ENCODE measurements at places on chromosomes 6 and 20.
A peak's percentile ranks its signal among the peaks of the same experiment; 100 is the strongest.

- no peak for DNase-seq
Measured at GRCh38 chr6:1575210-1576041, 34.3 kb upstream of the FOXC1 start.

DNA sequence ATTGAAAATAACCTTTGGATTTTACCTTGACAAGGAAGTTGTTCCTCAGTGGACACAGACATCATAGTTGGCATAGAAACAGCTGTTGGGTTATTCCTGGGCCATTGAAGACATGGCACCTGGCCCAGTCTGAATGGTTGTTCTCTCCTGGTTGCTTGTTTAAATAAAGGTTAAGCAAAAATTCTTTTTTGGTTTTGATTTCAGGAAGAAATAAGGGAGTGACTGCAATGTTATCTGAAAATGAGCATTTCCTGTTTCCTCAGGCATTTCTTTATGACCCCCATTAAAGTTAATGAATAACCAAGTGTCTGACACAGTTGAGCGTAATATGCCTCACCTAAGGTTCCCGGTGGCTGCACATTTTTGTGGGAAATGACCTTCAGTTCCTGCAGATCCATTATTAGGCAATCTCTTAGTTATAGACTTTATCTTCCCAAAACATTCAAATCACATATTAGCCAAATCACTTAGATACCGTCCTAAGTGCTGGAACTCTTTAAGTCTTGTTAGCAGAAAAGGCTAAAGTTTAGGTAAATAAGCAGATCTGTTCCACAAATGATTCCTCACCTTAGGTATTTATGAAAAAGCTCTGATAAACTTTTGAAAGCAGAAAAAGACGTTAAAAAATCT is 648.7 kb upstream of the FLRT3 start:
- DNase-seq = no peak

- no peak for DNase-seq
Measured at GRCh38 chr6:44415873-44416502, 28.5 kb downstream of the CDC5L start.

DNA sequence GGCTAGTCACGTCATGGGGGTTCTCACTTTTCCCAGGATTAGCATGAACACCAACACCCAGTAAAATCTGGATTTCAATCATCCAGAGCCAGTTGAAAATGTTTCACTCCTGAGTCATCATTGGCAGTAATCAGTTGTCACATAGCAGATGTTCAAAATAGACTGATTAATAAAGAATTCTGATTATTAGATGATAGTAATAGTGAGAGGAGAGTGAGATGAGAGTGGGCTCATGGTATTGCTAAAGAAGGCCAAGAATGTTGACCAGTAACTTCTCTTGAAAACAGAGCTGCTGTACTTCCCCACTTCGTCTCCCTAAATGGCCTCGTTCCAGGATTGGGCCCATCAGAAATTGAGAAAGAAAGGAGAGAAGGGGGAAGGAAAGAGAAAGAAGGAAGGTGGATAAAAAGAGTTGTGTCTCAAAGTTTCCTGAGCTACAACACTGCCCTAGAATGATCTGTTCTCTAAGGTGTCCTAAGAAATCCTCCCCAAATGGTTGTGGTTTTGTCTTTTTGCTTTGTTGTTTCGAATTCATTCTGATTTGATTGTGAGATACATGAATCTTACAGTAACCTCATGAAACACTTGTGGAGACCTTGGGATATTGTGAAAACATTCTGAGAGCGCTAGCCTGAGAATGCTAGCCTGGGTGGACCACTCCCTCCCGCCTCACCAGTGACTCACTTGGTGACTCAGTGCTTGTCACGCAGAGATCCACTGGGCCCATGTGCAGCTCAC is 502.2 kb upstream of the JARID2 start:
- DNase-seq = no peak

DNA sequence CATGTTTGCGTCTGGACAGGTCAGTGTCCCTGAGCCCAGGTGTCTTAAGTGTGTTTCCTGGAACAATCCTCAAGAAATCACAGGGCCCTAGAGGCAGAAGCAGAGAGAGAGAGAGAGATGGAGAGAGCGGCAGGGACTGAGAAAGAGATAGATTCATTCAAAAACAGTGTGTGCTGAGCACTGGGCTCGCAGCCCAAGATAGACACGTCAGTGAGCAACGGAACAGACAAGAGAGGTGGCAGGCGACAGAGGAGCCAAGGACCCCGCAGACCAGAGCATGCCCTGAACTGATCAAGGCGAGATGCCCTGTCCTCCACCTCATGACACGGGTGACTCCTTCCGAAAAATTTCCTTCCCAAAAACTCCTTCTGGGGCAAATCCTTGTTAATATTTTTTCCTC is 362.0 kb upstream of the SULF2 start:
- no peak for DNase-seq

- DNase-seq = no peak
Measured at GRCh38 chr20:37240337-37241067, 21.1 kb downstream of the GHRH start.

GRCh38 chr6:74557236-74557635 is 648.6 kb downstream of the COL12A1 start:
- DNase-seq = no peak

GRCh38 chr6:4819706-4820283 is 43.6 kb downstream of the CDYL start:
- DNase-seq = no peak

GRCh38 chr6:138099832-138100231 is 7.4 kb downstream of the PERP start:
- DNase-seq = no peak

GRCh38 chr6:96836631-96837080 is 621 bp downstream of the GPR63 start:
- peak; percentile 6 for DNase-seq

GRCh38 chr20:62198931-62199330 is 16.1 kb downstream of the MTG2 start:
- DNase-seq = no peak

DNA sequence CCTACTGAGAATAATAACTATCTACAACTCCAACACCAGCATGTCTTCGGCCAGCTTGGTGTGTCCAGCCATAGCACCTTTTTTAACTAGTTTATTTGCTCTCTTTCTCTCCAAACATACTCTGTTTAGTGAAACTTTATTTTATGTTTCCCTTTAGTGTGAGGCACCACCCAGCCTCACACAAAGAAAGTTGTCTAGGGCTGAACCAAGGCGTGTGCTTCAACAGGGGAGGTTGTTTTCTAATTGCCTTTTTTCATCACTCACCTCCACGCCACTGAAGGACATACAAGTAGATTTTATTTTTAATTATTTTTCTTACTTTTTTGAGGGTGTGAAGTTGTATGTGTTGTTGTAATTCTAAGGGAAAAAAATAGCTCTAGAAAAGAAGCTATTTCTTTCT is 125.6 kb upstream of the MARCKS start:
- DNase-seq = no peak

- peak; percentile 82 for DNase-seq
Measured at GRCh38 chr20:2651772-2652723, at the start of gene NOP56. NOP56 (plus strand) TSS chr20:2652632; CDS start chr20:2652661, 29 bp downstream.

- no peak for DNase-seq
Measured at GRCh38 chr6:106253172-106253571, 72.4 kb downstream of the ATG5 start.

DNA sequence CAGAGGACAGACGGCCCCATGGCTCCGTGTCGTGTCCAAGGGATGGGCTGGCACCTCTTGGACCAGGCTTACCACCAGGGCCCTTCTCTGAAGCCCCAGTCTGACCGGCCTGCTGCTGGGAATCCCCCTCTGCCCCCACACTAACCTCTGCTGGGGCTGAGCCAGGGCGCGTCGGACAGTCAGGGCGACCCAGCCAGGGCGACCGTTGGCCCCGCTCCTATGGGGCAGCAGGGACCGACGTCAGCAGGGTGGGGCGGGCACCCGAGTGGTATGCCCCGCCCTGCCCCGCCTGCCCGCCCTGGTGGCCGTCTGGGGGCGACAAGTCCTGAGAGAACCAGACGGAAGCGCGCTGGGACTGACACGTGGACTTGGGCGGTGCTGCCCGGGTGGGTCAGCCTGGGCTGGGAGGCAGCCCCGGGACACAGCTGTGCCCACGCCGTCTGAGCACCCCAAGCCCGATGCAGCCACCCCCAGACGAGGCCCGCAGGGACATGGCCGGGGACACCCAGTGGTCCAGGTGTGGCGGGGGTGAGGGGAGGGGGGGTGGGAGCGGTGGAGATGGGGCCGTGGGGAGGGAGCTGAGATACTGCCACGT is at the start of gene SLC17A9:
Gene SLC17A9 (plus strand): TSS at position 337 of the 595 bp plus-strand sequence. CDS start 122 bp downstream, at position 459.
- DNase-seq = no peak

DNA sequence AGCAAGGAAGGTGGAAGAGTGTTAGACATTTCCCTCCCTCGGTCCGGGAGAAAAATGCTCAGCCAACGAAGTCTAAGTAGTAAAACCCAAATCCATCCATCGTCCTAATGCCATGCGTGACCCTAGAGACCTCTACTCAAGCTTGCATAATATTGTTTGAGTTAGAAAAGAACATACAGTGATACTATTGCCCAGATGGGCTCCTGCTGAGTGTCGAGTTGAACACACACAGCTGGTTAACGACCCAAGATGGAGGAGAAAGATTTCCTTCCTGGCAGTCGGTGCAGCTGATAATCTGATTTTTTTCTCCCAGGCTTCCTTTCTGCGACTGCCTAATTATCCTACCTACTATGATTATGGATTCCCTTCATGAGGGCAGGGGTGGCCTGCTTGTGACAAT is 164.4 kb upstream of the KCNG1 start:
- no peak for DNase-seq

- no peak for DNase-seq
Measured at GRCh38 chr20:1809611-1810510, 85.3 kb upstream of the SIRPA start.

DNA sequence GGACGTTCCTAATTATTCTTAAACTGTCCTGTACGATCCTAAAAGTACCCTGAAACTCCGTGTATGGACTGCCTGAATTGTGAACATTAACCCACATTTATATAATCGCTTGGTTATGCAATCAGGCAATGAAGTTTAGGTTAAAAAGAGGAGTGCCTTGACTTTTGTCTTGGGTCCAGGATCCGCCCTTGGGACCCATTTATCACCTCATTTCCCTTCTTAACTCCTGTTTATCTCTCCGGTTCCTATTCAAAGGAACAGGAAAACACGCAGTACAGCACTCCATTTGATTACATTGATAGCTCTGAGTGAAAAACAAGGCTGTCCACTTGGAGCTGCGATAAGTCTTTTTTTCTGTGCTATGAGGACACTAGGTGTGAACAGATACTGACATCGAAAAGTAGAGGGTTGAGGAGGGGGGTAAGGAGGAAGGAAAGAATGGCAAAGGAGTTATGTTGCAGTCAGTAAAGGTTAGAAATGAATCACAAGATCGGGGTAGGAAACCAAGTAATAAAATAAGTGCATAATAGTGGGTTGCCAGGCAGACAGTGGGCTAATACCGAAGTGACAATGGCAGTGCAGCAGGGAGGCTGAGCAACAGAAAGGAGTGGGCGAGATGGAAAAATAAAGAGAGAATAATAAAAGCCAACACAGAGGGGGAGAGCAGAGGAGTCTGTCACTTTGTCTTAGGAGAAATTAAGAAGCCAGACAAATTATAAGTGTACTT is 15.9 kb upstream of the PCK1 start:
- no peak for DNase-seq

GRCh38 chr6:41655646-41656001 is 17.4 kb downstream of the MDFI start:
- no peak for DNase-seq

DNA sequence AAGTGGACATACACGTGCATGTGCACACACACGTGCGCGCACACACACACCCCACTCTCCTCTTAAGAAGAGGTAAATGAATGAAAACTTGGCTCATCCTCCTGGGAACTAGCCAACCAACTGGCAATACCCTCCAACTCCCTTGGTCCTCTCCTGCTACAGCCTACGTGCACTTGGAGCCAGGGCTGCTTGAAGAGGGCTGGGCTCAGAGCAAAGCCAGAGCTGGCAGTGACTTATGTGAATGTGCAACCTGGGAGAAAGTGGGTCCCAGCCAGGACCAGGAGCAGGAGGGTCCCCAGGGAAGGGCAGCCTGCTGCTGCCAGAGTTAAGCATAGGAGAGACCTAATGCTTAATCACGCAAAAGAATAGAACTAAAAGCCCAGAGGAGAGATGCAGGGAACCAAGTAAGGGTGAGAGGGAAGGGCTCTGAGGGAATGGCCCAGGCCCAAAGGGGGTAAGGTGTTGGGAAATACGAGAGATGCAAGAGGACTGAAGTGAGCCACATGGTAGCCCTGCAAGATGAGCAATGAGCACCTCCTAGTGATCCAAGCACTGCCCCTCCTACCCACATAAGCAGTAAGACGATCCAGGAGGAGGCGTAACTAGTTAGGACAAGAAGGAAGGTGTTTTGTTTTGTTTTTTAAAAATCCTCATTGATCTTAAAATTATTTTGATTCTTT is 24.7 kb downstream of the TRAF3IP2 start:
- no peak for DNase-seq

DNA sequence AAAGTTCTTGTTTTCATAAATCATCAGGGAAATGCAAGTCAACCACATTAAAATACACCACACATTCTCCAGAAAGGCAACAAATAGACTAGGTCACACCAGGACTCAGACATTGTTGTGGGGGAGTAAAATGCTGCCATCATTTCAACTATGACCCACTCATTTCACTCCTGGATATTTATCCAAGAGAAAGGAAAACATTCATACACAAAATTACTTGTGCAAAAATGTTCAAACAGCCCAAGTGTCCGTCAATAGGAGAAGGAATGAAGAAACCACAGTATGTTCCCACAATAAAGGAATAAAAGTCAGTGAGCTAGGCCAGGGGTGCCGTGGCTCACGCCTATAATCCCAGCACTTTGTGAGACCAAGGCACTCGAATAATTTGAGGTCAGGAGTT is 81.5 kb upstream of the QKI start:
- no peak for DNase-seq

All from NCI-H1930 (cell line).